ENCODE measurements at places on chromosomes 4 and X. TPM values are rescaled to one million over a fixed set of nuclear protein-coding genes. Genes with fewer than 3 reads are reported as not detected.

Gene CXCL1
- 32.4 TPM for total RNA-seq

Gene GPR50
- not detected for total RNA-seq

Gene PPP1R2C
- not detected for total RNA-seq

Gene CYBB
- total RNA-seq, result not detected

Gene PFKFB1
- total RNA-seq, result 0.19 TPM

Gene WNK3
- 0.64 TPM for total RNA-seq

Gene MAGEA2
- total RNA-seq, result 90.5 TPM

Gene BCAP31
- total RNA-seq, result 221 TPM

Gene DRP2
- total RNA-seq, result 0.19 TPM

Gene XAGE1A
- total RNA-seq, result 216 TPM

All from A375 (cell line).